ENCODE measurements at places on chromosomes 7 and 10.

DNA sequence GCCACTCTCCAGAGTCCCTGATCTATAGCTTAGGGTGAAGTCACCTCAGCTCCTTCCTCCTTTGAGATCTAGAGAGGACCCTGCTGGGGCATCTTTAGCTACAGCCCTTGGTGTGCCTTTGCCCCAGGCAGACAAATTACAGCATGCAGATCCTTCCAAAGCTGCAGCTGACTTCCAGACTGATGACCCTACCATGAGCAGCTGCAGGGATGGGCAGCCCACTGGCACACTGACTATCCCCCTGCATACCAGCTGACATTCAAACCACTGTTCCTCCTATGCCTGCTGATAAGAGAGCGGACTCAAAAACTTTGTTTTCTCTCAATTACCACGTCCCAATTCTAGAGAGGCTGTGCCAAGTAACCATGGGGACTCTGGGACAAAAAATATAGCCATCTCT lies 70.6 kb downstream of the COL13A1 start:
- no peak for DNase-seq

DNA sequence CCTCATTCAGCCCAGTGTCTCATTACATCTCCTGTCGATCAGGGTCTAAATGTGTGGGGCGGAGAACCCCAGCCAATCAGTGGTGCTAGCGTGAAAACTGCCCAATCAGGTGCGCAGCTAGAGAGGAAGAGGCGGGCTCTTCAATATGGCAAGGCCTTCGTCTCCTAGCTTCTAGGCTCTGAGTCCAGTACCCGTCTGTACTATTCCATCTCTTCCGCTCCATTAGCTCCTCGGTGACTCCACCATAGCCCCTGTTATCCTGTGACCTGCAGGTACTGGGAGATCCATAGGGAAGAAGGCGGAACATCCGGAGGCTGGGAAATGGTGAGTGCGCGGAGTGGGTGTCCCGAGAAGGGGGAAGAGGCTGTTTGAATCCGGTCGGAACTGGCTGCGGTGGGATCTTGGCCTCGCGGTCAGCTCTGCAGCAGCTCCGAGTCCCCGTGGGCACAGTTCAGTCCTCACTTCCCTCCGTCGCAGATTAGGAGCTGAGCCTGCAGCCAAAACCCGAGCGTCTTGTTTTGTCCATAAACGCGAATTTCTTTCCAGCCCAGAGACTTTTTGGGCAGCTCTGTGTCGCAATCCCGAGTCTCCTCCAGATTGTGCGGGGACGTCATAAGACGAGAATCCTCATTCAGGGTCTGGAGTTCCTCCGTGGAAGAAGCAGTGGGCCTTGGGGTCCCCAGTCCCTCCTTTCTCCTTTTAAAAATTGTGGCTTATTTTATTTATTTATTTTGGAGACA lies at the start of gene ZNF727:
ZNF727 (plus strand) TSS at position 134 of the 740 bp plus-strand sequence; CDS start at position 322, 188 bp downstream.
- DNase-seq: peak; percentile 70

DNA sequence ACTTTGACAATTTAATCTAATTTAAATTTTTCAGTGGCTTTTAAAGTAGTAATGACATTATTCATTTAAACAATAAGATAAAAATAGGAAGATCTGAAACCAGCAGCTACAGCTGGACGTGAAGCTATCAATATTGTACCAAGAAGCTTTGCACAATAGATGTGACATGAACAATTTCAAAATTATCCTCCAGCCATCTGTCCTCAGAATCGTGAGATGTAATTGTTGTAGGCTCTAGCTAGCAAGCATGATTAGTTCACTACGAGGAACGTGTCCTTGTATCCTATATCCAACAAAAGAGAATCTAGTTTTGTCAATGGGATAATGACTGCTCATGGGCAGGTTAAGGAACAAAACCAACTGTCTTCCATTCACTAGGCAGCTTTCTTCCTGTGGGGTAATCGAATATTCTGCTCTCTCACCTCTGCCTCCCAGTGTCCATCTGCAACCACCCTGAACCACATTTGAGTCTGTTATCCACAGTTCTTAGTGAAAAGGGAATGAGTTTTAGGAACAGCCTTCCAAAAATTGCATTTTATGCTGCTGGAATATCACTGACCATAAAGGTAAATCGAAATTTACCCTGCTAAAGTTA lies 247.3 kb downstream of the PARD3 start:
- no peak for DNase-seq

DNA sequence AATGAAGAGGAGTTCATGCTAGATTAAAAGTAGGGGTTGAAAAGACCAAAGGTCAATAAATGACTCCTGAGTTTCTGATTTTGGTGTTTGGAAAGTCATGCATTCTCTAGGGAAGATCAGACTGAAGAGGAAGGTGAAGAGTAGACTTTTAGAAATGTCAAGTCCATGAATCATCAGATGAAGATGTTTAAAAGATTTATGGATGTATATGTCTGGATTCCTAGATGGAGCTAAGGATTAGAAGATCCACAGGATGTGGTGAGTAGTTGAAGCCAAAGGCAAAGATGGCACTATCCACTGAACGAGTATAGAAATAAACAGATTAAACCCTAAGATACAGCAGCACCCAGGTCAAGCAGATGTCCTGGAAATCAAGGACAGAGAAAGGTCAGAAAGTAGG lies 298.5 kb downstream of the GPAM start:
- no peak for DNase-seq

- no peak for DNase-seq
Observed at GRCh38 chr10:113948048-113948447, 93.6 kb downstream of the NHLRC2 start.

GRCh38 chr7:90582164-90582563 lies 14.0 kb upstream of the CDK14 start:
- DNase-seq: no peak

DNA sequence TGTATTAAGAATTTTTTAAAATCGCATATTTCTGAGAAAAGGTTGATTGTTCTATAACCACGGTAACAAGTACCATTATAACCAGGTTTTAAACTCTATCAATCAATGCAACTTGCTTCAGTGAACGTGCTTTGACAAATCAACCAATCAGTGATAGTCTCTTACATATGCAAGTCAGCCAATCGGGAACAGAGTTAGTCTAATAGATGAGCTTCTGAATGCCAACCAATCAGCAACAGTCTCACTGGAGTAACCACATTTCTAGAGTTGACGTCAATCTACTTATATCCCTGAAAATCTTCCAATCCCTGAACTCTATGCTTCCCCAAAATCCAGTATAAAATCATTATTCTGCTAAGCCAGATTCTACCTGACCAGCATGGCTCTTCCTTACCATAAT lies 44.7 kb upstream of the TRUB1 start:
- no peak for DNase-seq
